Right ventricle myocardium superior (tissue), 1 donor: ENCODE measurements at places on chromosomes 2 and 18. TPM values are rescaled to one million over a fixed set of nuclear protein-coding genes. Genes with fewer than 3 reads are reported as not detected.

The ALPP gene
- not detected for total RNA-seq

The TMEM247 gene
- not detected for total RNA-seq

The CEBPZOS gene
- 57.8 TPM for total RNA-seq

The TRIM43 gene
- not detected for total RNA-seq

The UCN gene
- total RNA-seq, result 0.59 TPM

The NT5C1B gene
- total RNA-seq, result not detected

The SLC16A14 gene
- 3.0 TPM for total RNA-seq

The PCARE gene
- 0.67 TPM for total RNA-seq

The RTKN gene
- total RNA-seq, result 17.8 TPM

The SERPINB13 gene
- total RNA-seq, result not detected

The AKAIN1 gene
- not detected for total RNA-seq

The CYP26B1 gene
- 4.4 TPM for total RNA-seq
